ENCODE measurements at places on chromosomes 3 and 15.

DNA sequence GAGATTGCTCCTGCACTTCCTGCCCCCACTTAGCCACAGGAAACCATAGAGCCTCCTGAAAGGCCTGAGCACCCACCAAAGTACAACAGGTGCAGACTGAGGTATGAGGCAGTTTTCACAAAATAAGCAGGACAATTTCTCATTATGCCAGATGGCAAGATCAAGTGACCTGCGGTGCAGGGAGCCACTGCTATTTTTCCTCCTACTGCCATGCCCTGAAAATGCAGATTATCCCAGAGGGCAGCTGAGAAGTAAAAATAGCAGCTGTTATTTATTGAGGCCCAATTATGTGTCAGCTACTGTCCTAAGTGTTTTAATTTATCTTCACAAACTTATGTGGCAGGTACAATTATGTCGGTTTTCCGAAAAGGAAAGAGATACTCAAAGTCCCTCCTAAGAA lies 209.5 kb upstream of the ST8SIA2 start:
- DNase-seq: no peak

DNA sequence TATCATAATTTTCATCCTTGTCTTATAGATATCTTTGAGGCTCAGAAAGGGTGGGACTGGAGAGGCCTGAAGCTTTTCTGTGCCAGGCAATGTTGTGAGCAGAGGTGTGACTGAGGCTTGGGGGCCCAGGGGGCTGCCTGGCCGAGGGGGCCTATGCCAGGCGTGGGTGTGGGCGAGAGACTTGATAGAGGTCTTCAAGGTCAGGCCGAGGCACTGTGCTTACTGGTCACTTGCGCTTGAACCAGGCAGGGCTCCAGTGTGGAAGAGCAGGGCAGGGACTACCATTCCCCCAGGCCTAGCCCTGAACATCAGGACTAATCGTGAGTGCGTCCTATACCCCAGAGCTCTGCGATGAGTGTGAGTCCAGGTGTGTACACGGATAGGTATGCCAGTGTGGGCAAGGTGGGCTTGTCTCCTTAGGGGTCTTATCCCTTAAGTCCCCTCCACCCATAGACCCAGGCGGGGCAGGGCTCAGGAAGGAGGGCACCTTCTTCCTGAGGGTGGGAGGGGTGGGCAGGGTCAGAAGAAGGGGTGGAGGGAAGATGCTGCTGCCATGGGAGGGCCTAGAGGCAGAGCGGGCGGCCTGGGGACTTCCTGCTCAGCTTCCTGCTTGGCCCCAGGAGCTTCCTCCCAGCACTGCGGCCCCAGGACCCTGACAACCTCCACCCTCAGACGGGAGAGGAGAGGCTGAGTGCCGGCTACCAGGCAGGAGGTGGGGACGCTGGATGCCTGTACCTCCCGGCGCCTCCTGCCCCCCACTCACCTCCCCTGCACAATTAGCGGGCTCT lies 84.7 kb downstream of the LINGO1 start:
- DNase-seq: no peak

DNA sequence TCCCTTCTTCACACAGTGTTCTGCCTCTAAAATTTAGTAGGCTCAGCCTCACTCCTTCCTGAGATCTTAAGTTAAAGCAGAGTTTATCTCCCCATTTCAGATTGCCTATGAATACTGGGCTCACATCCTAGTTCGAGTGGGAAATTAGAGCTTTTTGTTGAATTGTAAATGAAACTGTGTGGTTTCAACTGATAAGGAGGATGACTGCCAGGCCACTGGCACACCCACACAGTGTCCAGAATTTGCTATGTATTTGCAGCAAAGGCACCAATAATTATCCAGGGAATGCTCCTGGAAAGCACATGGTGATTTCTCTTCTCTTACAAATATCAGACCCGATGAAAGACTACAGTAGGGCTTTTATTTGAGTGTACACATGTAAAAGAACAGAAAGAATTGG lies 308.1 kb upstream of the COL8A1 start:
- DNase-seq: no peak

GRCh38 chr3:36907911-36908646 lies 36.8 kb downstream of the TRANK1 start:
- no peak for DNase-seq

GRCh38 chr3:100403362-100404249 lies 2.3 kb downstream of the LNP1 start:
- DNase-seq: no peak

DNA sequence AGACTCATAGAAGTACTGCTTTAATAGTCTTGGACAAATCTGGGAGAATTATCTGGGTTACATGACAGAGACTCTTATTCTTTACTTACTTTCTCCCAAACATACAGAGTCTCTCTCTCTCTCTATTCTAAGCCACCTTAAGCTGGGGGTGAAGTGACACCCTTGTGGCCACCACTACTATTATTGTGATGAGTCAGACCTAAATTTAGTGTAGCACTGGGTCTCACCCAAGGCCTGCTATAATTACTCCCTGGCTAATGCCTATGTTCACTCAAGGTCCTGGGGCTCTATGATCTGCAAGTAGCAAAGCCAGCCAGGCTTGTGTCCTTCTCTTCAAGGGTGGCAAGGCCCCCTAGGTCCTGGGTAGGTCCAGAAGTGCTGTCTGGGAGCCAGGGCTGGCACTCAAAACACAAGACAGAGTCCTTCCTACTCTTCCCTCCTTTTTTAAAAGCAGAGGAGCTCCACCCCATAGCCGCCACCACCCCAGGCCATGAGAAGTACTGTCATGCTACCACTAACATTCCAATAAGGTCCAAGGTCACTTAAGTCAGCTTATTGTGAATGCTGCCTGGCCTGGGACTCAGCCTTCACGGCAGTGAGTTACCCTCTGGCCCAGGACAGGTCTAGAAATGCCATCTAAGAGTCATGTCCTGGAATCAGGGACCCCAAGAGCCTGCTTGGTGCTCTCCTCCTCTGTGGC lies 183.6 kb downstream of the POLQ start:
- DNase-seq: no peak

DNA sequence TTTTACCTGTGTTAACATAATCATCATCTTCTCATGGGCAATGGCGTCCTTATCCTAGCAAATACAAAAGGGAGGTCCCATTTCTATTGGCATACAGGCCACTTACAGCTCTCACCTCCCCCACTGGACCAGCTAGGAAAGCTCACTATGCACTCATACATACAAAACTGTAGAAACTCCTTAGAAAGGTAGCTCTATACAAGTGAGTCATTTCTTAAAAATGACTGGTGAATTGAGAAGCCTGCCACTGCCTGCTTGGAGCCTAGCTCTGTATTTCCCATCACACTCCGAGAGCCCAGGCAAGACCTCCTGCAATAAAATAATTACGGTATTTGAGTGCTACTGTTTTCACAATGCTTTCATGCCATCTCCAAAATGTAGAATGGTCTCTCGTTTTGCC lies 321.8 kb downstream of the ULK4 start:
- DNase-seq: no peak

DNA sequence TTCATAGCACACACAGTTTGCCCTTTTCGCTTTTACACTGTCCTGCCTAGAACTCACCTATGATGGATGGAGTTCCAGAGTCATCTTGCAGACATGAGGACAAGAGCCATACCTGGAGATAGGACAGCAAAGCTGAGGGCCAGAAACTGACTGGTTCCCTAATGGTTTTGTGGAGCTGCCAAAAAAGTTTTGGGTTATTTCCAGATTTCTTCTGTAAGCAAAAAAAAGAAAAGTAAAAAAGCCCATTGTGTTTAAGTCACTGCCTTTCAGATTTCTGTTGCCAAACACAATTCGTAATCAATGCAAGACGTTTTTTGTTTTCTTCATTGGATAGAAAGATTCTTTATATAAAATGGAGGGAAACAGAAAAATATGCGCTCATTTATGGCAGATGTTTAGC lies 42.4 kb upstream of the KY start:
- DNase-seq: peak; percentile 29

DNA sequence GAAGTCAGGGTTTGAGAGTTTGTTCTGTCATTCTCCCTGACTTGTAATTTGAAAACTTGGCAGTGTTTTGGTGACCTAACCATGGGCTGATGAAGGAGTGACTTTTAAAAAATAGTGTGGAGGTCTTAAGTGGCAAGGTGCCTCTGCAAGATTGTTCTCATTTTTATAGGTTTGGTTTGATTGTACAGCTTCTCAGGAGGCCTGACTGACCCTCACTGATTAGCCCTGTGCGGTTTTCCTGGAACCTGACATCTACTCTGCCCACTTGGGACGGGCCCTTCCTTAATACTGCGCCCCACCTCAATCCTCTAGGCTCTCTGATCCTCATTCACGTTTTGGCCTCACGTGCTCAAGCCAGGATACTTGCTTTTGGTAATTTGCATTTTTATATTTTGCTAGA lies 2.8 kb downstream of the UBE2E1 start:
- DNase-seq: no peak

GRCh38 chr15:86073281-86073680 lies 6.4 kb upstream of the AGBL1 start:
- DNase-seq: no peak
